NCI-H2171 (cell line): ENCODE measurements at places on chromosomes 5 and 9.

DNA sequence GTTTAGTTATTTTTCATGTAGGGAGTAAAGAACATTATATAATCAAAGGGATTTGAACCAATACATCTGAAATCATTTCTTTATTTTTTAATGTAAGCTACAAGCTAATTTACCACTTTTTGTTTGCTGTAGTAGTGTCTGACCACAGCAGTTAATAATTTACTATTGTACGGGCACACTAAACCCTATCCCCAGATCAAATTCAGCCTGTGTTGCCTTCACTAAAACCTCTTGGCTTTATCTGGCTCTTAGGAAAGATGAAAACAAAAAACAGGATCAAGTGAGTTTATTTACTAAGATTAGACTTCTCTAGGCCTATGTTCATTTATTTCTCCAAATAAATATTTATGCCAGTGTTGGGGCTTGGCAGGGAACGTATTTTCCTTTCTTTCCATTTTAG is 384.1 kb downstream of the EBF1 start:
- DNase-seq = no peak

- DNase-seq = no peak
Observed at GRCh38 chr9:72596451-72597180, 75.2 kb downstream of the TMC1 start.

- DNase-seq = no peak
Observed at GRCh38 chr5:157241483-157241882, 24.4 kb upstream of the CYFIP2 start.

- DNase-seq = no peak
Observed at GRCh38 chr5:133267601-133268000, 215.8 kb downstream of the HSPA4 start.

- no peak for DNase-seq
Observed at GRCh38 chr5:43482490-43483297, 971 bp downstream of the TMEM267 start.

- DNase-seq = no peak
Observed at GRCh38 chr5:78275998-78276543, 18.4 kb downstream of the AP3B1 start.

GRCh38 chr9:32741706-32742105 is 41.6 kb upstream of the TMEM215 start:
- DNase-seq = no peak

DNA sequence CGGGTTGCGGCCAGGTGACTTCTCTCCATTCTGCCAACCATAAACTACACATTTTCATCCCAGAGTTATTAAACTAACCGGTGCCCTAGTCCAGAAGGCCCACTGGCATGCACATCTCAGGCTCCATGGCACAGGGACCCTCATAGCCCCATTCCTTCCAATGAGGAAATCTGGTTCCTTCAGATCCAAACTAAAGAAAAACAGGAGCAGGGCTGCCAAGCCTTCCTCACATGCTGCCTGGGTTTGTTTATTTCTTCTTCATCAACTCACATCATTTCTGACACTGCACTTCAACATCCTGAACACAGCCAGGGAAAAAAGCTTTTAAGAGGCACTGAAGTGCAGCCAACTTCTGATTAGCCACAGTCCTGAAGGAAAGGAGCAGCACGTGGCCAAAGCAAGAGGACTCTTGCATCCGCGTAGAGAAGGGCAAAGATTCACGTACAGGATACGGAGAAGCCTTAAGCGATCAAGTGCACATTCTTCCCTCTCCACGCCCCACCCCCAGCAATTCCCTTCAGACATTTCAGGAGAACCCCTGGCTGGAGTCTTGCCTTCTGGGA is 22.5 kb downstream of the LHFPL2 start:
- no peak for DNase-seq

- DNase-seq = no peak
Observed at GRCh38 chr5:140169410-140169809, 5.6 kb upstream of the CYSTM1 start.

- peak; percentile 32 for DNase-seq
Observed at GRCh38 chr5:172506251-172506650, 51.9 kb upstream of the SH3PXD2B start.

DNA sequence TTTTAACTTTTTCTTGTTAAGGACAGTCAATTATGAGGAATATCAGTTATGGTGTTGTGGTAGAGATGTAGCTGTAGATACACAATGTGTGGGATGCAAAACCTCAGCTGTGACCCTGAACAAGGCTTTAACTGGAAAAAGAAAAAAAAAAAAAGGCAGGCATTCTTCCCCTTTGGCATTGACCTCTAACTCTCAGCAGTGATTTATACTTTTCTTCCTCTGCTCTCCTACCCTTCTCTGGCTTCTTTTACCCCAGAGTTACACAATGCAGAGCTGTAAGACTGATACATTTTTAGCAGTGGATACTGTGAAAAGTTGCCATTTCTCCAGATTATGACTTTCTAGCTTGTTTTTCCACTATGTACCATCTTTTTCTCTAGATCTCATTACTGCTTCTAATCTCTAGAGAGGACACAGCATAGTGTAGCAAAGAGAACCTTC is 2.0 kb downstream of the CTNNAL1 start:
- no peak for DNase-seq

GRCh38 chr9:92917176-92917800 is 30.0 kb upstream of the FGD3 start:
- no peak for DNase-seq

GRCh38 chr5:157026789-157027424 is 32.0 kb downstream of the HAVCR1 start:
- DNase-seq = no peak

DNA sequence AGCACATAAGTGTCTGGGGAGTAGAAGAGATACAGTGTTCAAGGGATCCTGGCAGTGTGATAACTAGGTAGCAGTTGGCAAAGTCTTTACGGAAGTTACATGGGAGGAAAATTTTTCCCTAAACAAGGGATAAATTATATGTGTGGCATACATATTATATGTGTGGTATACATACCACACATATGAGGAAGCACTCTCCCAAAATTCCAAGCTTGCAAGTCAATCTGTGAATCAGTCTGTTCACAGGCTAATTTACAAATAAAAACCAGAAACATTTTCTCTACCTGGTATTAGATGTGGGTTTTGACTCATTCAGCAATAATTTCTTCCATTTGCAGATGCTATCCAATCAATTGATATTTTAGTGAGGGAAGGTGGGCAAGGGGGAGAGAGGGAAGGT is 110.0 kb downstream of the ISOC1 start:
- no peak for DNase-seq
